ENCODE measurements at places on chromosomes 6 and 20.

GRCh38 chr6:2259002-2259494 lies 13.6 kb upstream of the GMDS start:
- DNase-seq, result no peak

DNA sequence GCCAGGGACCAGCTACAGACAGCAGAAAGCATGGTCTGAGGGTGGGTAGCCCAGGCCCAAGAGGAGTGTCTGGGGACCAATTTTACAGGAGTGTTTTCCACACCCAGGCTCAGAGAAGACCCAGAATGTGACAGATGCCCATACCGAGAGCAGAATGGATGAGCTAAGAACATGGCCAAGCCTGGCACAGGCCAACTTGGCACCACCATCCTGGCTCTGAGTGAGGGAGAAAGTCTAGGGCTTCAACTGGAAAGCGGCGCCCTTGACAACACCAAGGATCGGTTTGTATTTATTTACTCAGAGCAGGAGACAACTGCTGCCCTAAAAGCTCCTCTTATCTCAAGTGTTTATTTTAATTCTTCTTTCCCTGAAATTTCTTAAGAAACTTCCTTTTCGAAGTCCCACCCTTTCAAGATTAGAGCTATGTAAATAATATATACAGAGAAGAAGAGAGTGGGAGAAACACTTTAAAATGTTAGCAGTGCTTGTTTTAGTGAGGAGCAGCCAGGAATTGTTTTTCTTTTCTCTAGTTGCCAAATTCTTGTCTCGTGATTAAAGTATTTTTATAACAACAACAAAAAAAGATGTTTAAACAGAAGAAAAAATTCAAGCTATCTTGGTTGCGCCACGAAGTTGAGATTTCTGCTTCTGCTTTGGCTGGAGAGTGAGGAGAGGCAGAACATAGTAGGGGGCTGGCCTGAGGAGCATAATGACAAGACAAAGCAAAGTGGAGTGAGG lies 16.2 kb downstream of the TNXB start:
- no peak for DNase-seq

GRCh38 chr6:138161338-138162110 lies at the start of gene ARFGEF3:
Gene ARFGEF3 (plus strand): TSS chr6:138161939. CDS start chr6:138162087, 148 bp downstream.
- DNase-seq, result peak; percentile 47

DNA sequence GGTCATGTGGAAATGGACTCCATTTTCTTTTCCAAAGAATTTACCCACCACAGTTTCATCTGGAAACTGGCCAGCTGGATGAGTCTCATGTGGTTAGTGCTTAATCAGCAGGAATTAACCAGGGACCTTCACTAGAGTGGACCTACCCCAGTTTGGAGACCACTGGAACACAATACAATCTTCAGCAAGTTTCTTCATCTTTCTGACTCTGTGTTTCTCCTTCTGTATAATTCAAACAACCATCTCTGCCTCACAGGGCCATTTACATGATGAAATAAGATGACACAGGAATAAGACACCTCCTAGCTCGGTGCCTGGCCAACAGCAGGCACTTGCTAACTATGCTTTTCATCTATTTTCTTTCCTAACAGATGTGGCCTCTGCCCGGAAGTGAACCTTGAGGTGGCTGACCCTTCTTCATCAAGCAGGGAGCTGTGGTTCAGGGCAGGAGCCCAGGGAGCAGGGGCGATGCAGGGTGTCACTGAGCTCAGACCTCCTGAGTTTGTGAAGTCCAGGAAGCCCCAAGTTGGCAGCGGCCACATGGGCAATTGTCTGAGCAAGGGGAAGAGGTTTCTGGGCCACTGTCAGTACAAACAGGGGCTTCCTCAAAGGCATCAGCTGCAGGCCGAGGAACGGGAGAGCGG lies 98.8 kb downstream of the SOD2 start:
- DNase-seq, result no peak

DNA sequence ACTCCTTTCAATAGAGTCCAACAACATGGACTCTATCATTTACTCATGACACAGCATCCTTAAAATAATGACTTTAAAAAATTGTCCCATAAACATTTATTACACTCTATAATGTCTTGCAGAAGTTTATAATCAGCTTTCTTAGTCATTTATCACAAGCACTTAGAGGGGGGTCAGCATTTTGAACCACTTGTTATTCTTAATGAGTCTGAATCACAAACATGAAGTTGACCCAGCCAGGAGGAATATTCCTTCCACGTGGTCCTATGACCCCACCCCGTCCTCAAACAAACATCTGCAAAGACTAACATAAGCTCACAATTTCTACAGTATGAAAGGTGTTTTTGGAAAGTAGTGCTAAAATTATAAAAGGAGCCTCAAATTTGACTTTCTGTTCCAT lies 91.1 kb downstream of the MTFR2 start:
- DNase-seq, result no peak

DNA sequence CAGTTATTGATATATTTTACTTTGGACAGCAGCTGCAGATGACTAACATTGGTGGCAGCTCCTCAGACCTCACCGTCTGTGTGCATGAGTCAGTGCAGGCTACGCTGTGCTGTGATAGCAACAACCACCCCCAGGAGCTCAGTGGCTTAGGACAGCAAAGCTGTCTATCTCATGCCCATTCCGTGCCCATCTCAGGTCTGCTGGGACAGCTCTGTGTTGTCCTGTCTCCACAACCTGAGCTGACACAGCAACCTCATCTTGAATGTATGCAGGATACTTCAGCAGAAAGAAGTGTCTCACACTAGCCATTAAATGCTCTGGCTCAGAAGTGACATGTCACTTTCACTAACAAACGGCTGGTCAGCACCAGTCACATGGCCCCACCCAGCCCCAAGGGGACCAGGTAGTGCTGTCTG lies 47.7 kb downstream of the BANF2 start:
- no peak for DNase-seq

DNA sequence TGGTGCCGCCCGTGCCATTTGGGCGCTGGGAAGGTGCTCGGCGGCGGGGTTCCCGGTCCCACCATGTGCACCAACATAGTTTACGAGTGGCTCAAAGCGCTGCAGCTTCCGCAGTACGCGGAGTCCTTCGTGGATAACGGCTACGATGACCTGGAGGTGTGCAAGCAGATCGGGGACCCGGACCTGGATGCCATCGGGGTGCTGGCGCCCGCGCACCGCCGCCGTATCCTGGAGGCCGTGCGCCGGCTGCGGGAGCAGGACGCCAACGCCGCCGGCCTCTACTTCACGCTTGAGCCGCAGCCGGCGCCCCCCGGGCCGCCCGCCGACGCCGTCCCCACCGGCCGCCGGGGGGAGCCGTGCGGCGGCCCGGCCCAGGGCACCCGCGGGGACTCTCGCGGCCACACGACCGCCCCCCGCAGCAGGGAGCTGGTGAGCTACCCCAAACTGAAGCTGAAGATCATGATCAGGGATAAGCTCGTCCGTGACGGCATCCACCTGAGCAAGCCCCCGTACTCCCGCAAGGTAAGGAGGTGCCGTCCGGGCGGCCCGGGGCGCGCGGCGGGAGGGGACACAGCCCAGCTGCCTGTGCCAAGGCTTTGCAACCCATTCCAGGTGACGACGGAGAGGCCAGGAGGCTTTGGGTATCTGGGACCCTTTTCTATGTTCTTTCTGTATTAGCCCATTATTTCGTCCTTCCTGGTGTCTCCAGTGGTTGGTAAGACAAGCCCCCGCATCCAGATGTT lies 547 bp downstream of the SAMD5 start:
- DNase-seq, result no peak

DNA sequence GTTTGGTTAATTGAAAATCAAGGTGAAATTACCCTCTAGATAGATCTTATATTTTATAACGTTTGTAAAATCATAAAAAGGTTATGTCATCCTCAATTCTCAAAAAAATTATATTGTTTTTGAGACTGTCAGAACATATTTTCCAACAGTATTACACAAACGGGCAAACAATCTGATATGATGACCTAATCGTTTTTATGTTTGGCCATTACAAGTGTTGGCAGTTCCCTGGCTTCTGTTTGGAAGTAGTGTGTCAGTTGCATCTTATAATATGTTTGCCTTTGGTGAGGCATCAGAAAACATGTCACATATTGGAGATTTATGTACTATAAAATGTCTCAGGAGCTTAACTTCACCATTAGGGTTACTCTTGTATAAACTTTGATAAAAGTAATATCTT lies 308.1 kb upstream of the EPHA7 start:
- DNase-seq, result no peak

GRCh38 chr6:69866351-69866769 lies at the start of gene COL19A1:
Gene COL19A1 (plus strand): TSS chr6:69866556. CDS start chr6:69879568, 13,012 bp downstream.
- no peak for DNase-seq

DNA sequence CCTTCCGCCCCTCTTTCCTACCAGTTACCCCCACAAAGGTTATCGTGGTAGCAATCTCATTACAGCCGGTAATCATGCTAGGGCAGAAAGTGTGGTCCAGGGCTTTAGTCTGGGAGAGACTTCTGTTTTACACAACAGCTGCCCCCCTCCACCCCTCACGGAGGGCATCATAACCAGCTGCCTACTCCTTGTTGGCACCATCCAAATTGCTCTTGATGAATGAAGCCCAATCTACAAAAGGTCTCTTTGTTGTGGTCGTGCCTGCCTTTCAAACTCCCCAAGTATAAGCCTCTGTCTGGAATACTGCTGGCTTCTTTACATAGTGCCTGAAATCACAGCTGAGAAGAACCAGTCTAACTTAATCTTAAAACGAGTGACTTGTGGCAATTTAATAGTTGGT lies 157.9 kb downstream of the INSM1 start:
- DNase-seq, result peak; percentile 37

DNA sequence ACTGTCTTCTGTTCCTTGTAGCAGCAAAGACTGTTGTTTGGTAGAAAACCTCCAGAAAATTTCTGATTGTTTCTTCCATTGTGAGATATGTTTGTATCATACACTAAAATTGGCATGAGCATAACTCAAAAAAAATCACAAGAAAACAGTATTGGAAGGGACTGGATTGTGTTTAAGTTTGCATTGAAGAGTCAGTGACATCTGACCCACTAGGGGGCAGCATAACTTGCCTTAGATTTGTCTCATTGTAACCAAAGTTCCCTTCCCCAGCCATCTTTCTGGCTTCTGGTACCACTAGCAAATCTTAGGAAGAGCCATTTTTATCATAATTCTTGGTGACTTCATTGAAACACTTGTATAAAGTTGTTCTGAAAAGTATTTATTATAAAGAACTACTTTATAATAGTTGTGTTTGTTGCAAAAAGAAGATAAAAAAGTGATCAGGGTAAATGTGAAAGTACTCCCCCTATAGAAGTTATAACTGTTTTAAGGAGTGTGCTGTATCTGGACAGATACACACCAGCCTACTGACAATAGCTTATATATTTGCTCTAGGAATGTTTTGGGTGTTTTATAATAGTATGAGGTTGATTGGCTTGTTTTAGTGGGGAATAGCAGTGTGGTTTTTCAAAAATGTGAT lies 7.7 kb downstream of the CSTF1 start:
- DNase-seq, result no peak

DNA sequence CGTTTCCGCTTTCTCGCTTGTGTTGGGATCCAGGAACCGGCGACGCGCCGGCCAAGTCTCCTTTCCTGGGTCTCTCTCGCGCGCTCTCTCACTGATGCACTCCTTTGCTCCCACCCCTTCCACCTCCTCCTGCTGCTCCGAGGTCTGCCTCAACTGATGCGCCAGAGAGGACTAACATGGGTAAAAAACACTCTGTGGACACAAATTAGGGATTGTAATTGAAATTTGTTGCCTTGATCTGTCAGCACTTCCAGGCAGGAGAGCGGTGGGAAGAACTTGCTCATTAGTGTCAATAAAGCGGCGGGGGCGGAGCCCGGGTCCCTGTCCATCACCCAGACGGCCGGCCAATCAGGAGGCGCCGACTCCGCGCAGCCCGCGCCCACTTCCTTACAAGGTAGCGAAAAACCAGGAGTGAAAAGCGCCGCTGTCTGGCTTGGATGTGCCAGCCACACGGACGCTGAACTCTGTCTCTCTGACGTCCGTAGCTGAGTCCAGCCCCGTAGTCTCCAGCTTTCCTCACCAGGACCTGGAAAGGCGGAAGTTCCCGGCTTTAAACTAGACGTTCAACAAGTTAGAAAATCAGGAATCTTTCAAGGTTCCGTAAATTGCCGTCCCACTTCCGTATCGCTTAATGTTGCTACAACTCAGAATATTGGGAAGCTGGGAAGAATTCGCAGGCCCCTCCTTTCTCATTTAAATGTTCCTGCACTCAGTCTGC lies at the start of gene TBX18:
Gene TBX18 (minus strand): TSS at position 267 of the 718 bp plus-strand sequence. CDS start 417 bp downstream, outside the sequence.
- no peak for DNase-seq

- no peak for DNase-seq
These were observed 567.5 kb upstream of the SLC35B3 start for GRCh38 chr6:9002833-9003232.

DNA sequence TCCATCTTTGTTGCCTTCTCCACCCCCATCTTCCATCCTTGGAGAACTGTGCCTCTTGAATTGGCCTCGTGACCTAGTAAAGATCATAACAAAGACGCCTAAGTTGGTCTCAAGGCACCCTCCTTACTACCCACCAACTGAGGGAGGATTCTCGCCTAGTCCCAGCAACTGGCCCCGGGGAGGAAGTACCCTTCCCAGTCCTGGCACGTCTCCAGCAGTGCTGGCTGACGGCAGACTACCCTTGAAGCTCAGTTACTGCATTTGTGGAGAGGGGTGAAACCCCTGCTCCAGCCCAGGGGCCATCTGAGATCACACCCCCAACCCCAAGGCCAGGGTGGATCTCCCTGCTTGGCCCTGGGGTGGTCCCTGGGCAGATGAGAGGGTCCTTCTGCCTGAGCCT lies 2.1 kb upstream of the OSBPL2 start:
- no peak for DNase-seq

DNA sequence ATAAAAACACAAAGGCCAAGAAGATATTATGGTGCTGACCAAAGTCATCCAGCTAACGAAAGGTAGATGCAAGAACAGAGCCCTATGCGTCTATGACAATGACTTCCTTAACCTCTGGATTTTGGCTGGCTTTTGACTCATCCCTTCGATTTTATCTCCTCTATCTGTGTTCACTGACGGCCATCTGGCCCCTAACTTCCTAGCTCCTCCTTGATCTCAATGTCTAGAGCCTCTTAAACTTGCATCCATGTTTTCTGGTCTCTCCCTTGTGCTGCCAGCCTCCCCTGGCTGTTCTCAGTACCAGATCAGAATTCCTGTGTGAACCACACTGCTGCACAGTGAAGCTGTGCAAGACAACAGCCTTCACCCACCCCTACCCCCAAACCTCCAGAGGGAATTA lies 452.9 kb downstream of the UTRN start:
- DNase-seq, result no peak
